ENCODE measurements at places on chromosomes 2 and 18. TPM values are rescaled to one million over a fixed set of nuclear protein-coding genes. Genes with fewer than 3 reads are reported as not detected.

DNA sequence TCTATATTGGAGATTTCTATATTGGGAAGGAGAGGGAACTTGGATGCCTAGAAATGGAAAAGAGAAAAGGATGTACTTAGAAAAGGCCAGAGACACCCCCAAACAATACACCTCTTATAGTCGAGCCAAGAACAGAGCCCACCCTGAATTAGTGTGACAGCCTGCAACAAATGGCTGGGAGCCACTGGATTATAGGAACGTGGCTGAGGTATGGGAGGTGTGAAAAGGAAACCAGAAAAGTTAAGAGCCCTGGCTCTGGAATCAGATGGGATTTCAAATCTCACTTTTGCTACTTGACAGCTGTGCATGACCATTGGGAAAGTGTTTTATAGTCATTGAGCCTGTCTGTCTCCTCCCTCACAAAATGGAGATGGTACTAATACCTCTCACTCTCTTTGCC, 394.0 kb downstream of the ZNF521 start:
- H3K36me3 ChIP-seq, result no peaks in the 10 kb centered on the region
- no peaks in the 10 kb centered on the region for H3K4me1 ChIP-seq
- H3K27me3 ChIP-seq, result no peaks in the 10 kb centered on the region
- H3K27ac ChIP-seq, result no peak overlapping the region
- no peak for DNase-seq

The VWA3B gene
- total RNA-seq, result not detected

GRCh38 chr2:231644426-231644825, 51.8 kb downstream of the TEX44 start:
- H3K27me3 ChIP-seq, result no peaks in the 10 kb centered on the region
- DNase-seq, result no peak
- H3K36me3 ChIP-seq, result no peaks in the 10 kb centered on the region
- peaks cover 2% of the 10 kb centered on the region for H3K4me1 ChIP-seq
- no peak overlapping the region for H3K4me3 ChIP-seq
- H3K27ac ChIP-seq, result no peak overlapping the region

GRCh38 chr2:142484111-142484510, 353.3 kb upstream of the LRP1B start:
- H3K4me3 ChIP-seq, result no peak overlapping the region
- H3K4me1 ChIP-seq, result no peaks in the 10 kb centered on the region
- peaks cover 11% of the 10 kb centered on the region for H3K36me3 ChIP-seq
- H3K27ac ChIP-seq, result no peak overlapping the region

DNA sequence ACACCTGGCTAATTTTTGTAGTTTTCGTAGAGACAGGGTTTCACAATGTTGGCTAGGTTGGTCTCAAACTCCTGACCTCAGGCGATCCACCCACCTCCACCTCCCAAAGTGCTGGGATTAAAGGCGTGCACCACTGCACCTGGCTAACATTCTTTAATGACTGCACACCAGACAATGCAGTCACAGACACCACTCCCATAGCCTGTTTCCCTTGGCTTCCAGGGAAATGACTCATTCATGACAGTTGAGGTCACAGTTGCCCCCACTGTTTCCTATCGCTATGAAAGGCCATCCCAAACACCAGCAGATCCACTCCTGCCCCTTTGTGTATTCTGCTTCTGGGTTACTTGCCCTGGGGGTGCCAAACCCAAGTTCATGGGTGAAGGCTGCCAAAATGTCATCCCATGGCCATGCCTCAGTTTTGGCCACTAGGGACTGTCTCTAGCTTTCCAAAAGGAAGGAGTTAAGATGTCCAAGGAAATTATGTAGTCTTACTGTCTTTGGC, 8.7 kb downstream of the CHMP1B start:
- DNase-seq, result no peak
- no peaks in the 10 kb centered on the region for H3K27me3 ChIP-seq
- peaks cover 3% of the 10 kb centered on the region for H3K36me3 ChIP-seq
- H3K27ac ChIP-seq, result no peak overlapping the region

The ANKRD30B gene
- not detected for total RNA-seq

DNA sequence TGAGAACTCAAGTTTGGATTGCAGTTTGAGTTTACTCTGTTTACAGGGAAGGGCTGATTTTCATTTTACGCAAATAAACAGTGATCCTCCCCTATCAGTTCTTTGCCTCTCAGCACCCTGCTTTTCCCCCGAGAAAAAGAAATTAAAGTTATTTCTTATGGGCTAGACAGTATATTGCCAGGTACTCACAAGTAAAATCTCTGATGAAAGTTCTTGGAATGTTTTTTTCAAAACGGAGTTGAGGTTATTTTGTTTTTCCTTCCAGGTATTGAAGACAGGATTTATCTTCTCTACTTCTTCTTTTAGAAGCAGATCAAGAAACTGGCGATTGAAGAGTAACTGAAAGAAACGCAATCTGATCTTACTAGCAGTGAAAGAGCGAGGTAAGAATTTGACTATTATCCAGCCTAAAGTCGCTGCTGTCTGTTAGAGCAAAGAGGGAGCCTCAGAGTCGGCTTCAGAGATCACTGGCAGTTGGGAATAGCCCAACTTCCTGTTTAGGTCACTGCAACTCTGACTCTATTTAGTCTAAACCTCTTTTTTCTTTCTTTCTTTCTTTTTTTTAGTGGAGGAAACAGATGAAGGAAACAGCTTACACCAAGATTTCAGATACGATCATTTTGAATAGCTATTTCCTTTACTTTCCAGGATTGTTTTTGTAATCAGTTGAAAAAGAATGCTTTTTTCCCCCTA, at the start of gene TFPI:
Gene TFPI, minus strand, starts transcription at position 425 of the 693 bp plus-strand sequence. CDS start 50,667 bp downstream, outside the sequence.
- DNase-seq, result no peak
- no peak within 1 kb of the TSS for H3K4me3 ChIP-seq
- H3K27me3 ChIP-seq, result no peaks in the 10 kb centered on the region
- H3K27ac ChIP-seq, result peak within 1 kb of the TSS; percentile 56
- no peaks in the 10 kb centered on the region for H3K4me1 ChIP-seq

DNA sequence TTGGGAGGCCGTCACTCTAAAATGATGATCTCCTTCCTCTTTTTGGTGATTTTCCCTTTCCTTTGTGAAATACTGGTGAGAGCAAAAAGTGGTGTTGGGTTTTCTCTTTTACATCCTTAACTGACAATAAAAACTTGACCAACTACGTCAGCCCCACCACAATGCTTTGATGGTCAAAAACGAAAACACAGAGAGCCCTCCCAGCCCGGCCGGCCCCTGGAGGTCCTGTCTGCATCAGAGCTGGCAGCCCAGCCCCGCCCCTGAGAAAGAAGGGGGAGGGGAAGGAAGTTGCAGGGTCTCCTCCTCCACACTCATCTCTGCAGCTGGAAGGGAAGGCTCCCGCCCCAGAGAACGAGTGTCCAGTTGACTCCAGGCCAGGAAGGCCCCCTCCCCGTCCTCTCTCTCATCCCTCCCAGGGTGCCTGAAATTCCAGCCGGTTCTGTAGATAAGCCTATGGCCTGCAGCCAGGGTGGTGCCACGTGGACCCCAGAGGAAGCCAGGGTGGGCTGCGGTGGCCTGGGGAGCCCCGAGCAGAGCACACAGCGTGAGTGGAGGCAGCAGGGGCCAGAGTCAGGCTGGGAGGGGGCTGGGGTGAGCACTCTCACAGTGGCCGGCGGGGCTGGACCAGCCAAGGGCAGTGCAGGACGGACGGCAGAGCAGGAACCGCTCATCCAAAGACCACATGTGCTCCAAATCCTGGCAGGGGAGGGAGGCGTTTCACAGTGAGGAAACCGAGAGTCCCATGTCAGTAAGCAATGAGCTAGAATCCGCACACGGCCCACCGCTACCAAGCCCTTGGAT, 19.8 kb downstream of the BIN1 start:
- H3K4me3 ChIP-seq, result peak overlapping the region; percentile 32
- H3K27ac ChIP-seq, result no peak overlapping the region
- peak; percentile 82 for DNase-seq

Measured in H9 (cell line).